T-helper 17 cell (primary cell): ENCODE measurements at places on chromosomes 3 and 15. TPM values are rescaled to one million over a fixed set of nuclear protein-coding genes. Genes with fewer than 3 reads are reported as not detected.

Gene ALS2CL
- 38.4 TPM for total RNA-seq

DNA sequence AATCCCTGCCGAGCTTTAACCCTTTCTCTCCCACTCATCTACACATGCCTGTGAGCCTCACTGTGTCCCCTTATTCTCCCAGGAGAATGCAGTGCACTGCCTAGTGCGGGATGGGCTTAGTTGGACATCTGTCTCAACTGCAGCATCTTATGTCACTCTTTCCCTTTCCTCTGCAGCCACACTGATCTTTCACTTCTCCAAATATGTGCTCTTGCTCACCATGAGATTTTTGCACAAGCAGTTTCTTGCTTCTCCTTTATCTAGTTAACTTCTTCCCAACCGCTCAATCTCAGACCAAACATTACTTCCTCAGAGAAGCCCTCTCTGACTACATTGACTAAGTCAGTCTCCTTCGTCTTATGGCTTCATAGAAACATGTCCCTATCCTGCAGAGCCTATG lies 292.3 kb downstream of the KBTBD8 start:
- H3K27me3 ChIP-seq, result no peaks in the 10 kb centered on the region
- H3K4me1 ChIP-seq, result no peaks in the 10 kb centered on the region
- DNase-seq, result no peak
- peaks cover 2% of the 10 kb centered on the region for H3K36me3 ChIP-seq
- H3K4me3 ChIP-seq, result no peak overlapping the region

DNA sequence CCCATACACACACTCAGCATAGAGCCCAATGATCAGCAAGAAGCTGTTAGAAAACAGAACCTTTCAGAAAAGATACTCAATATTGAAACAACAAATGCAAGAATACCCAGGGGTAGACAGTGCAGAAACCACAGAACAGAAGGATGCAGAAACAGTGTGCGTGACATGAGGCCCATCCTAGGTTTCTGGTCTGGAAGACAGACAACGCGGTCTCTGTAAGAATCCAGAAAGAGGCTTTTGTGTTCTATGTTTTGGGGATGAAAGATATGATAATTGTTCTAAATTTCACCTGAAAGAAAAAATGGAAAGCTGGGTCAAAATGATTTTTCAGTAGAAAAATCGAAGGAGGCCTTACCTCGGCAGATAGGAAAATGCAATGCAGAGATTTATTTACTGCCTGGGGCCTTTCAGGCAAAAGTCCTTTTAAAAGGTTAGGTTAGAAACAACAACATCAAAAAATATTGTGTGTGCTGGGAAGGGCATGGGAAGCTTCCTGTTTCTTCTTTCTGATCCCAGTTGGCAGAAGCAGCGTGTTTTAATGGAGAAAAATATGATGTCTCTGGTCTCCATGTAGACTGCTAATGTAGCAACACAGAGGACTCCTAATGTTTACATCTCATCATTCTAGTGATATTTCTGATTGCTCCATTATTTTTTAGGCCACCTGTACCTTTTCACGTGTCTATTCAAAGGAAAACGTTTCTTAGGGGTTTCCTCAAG lies 17.0 kb downstream of the SYNM start:
- H3K36me3 ChIP-seq, result peaks cover 4% of the 10 kb centered on the region
- no peak overlapping the region for H3K27ac ChIP-seq
- no peak overlapping the region for H3K4me3 ChIP-seq
- H3K4me1 ChIP-seq, result peaks cover 12% of the 10 kb centered on the region

- H3K4me1 ChIP-seq, result peaks cover 9% of the 10 kb centered on the region
- no peak overlapping the region for H3K4me3 ChIP-seq
- H3K27me3 ChIP-seq, result no peaks in the 10 kb centered on the region
- no peak for DNase-seq
- peaks cover 6% of the 10 kb centered on the region for H3K36me3 ChIP-seq
These were observed 44.0 kb downstream of the EIF4E3 start for GRCh38 chr3:71681224-71681668.

DNA sequence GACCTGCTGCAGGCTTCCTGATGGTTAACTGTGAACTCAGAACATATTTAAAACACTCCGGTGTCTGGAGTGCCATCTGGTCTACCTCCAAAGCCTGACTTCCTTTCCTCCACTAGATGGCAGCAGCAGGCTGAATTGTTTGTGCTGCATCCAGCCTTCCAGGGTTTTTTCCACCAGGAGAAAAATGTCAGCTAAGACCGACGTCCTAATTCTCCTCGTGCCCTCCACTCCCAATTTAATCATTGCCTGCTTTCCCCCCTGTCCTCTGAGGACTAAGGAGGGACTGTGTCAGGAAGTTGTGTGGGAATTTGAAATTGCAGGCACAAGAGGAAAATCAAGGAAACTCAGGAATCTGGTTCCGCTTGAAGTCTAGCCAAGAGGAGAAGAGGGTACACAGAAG lies 165.2 kb upstream of the UMPS start:
- no peak overlapping the region for H3K4me3 ChIP-seq
- no peak overlapping the region for H3K27ac ChIP-seq
- no peaks in the 10 kb centered on the region for H3K4me1 ChIP-seq
- H3K27me3 ChIP-seq, result peaks cover 36% of the 10 kb centered on the region
- peaks cover 2% of the 10 kb centered on the region for H3K36me3 ChIP-seq

Gene IL17RE
- total RNA-seq, result 12.4 TPM

GRCh38 chr3:188578576-188579363 lies 424.8 kb downstream of the LPP start:
- H3K4me1 ChIP-seq, result peaks cover 12% of the 10 kb centered on the region
- no peaks in the 10 kb centered on the region for H3K27me3 ChIP-seq
- no peak overlapping the region for H3K4me3 ChIP-seq
- peak overlapping the region; percentile 24 for H3K27ac ChIP-seq
- no peaks in the 10 kb centered on the region for H3K36me3 ChIP-seq

Gene PDZRN3
- not detected for total RNA-seq

DNA sequence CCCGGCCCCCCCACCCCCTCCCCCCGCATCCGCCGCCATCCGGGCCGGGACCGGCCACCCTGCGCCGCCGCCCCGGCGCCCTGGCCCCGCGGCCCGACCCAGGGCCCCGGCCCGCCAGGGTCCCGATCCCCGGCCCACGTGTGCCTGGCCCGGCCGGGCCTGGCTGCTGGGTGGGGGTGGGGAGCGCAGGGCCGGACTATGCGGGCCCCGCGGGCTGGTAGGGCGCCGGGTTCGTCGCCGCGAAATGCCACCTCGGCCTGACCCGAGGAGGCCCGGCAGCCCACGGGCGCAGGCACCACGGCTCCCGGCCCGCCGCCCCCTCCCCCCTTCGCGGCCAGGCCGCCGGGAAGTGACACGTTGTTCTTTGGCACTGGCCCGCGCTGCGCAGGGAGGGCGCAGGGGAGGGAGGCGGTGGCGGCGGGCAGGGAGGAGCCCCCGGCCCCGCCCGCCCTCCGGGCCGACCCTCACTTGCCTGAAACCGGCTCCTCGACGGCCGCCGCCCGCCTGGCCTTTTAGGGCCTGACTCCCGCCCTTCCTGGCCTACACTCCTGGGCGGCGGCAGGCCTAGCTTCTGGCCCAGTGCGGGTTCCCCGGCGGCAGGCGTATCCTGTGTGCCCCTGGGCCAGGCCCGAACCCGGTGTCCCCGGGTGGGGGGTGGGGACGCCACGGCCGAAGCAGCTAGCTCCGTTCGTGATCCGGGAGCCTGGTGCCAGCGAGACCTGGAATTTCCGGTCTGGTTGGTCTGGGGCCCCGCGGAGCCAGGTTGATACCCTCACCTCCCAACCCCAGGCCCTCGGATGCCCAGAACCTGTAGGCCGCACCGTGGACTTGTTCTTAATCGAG lies 515 bp downstream of the EIF4G1 start:
- H3K4me3 ChIP-seq, result peak overlapping the region; percentile 87
- peaks cover 2% of the 10 kb centered on the region for H3K36me3 ChIP-seq
- DNase-seq, result peak; percentile 70
- H3K27ac ChIP-seq, result peak overlapping the region; percentile 86

DNA sequence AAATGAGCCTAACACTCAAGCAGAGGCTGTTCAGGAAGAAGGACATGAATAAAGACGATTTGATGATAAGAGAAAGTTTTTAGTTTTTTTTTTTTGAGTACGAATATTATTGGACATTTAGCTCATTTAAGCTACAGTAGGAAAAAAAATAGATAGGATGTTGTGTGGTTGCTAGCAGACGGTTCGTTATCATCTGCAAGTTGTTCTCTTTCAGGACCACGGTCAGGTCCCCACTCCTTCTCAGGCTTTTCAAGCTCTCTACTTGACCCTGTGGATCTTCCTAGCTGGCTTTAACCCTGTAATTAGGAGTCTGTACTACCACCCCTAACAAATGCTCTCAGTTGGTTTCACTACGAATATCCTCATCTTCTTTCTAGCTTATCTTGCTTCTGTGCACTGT lies 1.1 kb downstream of the KCNH8 start:
- H3K36me3 ChIP-seq, result no peaks in the 10 kb centered on the region
- no peak overlapping the region for H3K4me3 ChIP-seq
- no peak overlapping the region for H3K27ac ChIP-seq
- H3K4me1 ChIP-seq, result peaks cover 17% of the 10 kb centered on the region
- H3K27me3 ChIP-seq, result no peaks in the 10 kb centered on the region

Gene FSD2
- not detected for total RNA-seq
